Activated T-cell treated with anti-CD3 and anti-CD28 coated beads, Interleukin-2, amount 50 U/mL, for 4 hours (primary cell): ENCODE measurements at places on chromosomes 2 and 18. TPM values are rescaled to one million over a fixed set of nuclear protein-coding genes. Genes with fewer than 3 reads are reported as not detected.

DNA sequence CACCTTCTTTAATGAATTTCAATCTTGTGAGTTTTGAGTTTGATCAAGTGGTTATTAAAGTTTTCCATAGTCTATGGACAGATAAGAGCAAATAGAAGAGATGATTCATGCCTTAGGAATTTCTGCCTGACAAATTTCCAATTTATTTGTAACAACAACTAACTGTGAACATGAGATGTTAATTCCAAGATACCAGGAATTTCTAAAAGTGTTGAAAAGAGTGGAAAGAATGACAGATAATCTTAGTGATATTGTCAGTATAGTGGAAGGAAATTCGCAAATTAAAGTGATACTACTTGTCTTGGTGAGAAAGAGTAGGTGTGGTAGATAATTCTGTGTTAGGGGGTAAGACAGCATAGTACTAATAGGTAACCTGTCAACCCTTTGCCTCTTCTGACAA, 82.4 kb downstream of the AGPS start:
- no peak for DNase-seq

SLC14A1 gene
- not detected for total RNA-seq

CRYGD gene
- not detected for total RNA-seq

REG1B gene
- 1.7 TPM for total RNA-seq

- DNase-seq, result no peak
Observed at GRCh38 chr2:149375801-149376361, 45.5 kb downstream of the LYPD6 start.

ACMSD gene
- total RNA-seq, result not detected

FAM98A gene
- total RNA-seq, result 103 TPM

AMER3 gene
- not detected for total RNA-seq

DNA sequence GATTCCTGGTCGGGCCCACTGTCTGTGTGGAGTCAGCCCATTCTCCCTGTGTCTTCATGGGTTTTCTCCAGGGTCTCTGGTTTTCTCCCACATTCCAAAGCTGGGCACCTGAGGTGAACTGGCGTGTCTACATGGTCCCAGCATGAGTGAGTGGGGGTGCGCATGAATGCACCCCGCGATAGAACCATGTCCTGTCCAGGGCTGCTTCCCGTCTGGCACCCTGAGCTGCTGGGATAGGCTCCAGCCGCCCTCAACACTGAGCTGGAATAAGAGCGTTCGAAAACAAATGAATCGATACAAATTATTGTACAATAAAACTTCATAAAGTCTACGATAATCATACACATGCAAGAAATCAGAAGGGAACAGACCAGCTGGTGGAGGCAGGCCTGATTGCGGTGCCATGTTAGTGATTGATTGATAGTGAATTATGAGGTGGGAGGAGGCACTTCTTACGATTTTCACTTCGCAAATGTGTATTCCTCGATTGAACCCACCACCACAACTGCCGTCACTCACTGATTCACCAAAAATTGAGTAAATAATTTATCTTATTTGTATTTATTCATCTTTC, 186.6 kb downstream of the MGAT5 start:
- no peak for DNase-seq

DNA sequence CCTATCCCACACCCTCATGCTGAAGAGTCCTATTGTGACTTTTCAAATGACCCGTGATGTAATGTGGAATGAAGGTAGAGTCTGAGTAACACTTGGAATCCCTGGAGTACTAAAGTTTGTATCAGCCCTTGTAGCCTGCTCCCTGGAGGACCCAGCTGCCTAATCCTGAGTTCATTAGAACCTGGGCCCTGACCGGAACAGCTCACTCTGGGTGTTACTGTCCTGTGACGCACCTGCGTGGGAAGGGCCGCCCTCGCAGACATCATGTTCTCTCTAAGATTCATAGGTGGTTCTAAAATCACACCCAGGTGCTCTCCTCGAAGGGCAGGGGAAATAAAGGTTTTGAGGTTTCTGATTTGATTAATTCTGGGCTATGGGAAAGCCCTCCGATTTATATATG, 62.3 kb downstream of the NCK2 start:
- peak; percentile 53 for DNase-seq

GRCh38 chr2:51093016-51093415, 61.1 kb upstream of the NRXN1 start:
- no peak for DNase-seq

GPR155 gene
- 2.7 TPM for total RNA-seq

DNA sequence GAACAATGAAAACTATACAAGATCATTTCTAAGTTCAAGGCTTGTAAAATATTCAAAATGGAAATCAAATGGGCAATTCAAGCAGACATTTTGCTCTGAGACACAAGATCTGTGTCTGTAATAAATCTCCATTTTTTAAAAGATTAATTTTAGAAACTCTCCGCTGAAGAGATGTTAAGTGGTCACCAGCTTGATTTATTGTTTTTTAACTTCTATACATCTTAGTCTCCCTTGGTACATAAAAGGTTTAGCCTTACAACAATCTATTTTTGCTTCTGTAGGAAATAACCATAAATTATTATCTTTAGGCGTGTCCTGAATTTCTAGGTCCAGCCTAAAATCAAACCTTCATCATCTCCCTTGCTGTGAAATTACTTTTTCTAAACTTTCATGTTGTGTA, 553.6 kb downstream of the NRXN1 start:
- DNase-seq, result no peak

GRCh38 chr18:52391810-52392559, 52.0 kb downstream of the DCC start:
- no peak for DNase-seq

DNA sequence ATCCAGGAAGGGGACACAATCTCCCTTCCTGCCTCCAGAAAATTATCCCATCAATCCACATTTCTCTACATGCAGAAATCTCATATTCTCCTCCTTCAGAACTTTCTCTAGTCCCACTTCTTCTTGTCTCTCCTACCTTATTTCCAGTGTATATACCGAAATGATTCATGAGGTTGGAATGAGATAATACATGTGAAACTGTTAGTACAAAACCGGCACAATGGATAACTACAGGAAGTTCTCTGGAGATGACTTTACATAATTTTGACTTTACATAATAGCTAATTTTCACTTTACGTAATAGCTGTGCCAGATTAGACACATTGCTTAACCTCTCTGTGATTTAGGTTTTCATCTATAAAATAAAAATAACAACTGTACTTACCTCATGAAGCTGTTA, 801.3 kb downstream of the ERBB4 start:
- DNase-seq, result no peak

DNA sequence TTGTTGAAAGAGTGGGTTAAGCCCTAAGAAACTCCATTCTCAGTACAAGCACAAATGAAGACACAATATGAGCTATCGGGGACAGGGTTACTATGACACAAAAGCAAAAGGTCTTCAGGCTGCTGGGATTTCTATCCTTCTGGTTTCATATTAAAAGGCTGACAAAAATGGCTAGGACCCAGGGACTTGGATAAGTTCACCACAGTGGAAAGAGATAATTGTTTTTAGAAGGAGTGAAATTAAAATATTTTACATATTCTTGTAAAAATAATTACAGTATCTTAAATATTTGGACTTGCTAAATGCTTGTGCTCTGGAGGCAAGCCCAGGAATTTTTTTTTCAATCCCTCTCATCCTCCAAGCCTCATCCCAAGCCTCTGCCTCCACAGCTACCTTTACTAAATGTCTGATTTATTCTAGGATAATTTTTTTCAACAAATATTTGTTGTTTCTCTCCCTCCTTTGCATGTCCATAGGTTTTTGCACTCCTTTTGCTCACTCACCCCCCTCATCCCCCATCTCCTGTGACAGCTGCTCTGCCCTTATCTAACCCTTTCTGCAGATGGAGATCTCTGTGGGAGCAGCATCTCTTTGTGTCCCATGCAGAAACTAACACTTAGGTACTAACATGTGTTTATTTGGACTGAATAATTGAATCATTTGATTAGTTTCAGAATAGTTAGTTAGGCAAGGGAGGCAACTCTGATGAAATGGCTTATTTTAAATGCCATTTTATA, 47.8 kb upstream of the NABP1 start:
- no peak for DNase-seq

SESTD1 gene
- total RNA-seq, result 6.2 TPM

EVX2 gene
- not detected for total RNA-seq

DSC3 gene
- total RNA-seq, result not detected

DNA sequence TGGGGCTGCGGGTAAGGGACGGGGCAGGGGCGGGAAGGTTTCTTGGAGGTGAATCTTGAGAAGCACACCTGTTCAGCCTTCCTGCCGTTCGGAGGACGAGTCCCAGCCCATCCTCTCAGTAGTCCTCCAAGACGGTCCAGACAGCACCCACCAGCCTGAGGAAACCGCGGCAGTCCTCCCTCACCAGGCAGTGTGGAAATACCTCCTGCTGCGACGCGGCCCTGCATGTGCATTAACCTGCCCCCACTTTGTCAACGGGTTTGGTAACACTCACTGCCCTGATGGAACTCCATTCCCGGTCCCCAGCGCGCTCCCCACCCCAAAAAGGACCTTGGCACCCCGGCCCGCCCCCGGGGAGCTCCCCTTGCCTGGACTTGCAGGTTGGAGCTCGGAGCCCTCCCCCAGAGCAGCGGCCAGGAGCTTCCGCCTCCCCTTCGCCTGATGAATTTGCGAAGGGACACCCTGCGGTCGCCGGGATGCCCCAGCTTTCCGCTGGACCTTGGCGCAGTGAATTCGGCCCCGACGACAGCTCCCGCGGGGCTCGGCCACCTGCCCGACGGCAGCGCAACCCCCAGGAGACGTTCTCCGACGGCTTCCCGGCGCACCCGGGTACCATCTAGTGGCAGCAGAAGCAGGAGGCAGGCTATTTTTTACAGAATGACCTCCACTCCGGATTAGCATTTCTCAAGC, 31.5 kb downstream of the ACVR1C start:
- DNase-seq, result peak; percentile 57

NFATC1 gene
- total RNA-seq, result 62.7 TPM

SPP2 gene
- not detected for total RNA-seq

GRCh38 chr2:36530178-36530982, 67.6 kb downstream of the FEZ2 start:
- no peak for DNase-seq

- DNase-seq, result no peak
Observed at GRCh38 chr2:170307052-170307451, 129.1 kb downstream of the MYO3B start.

ZNF804A gene
- total RNA-seq, result not detected

GRCh38 chr2:102291319-102292075, 19.9 kb upstream of the IL1RL1 start:
- DNase-seq, result no peak

- no peak for DNase-seq
Observed at GRCh38 chr2:28419443-28420270, 27.0 kb downstream of the FOSL2 start.

- no peak for DNase-seq
Observed at GRCh38 chr2:127110985-127111384, 4.0 kb upstream of the BIN1 start.
